Hepatocyte (in vitro differentiated cells): ENCODE measurements at places on chromosomes 4 and X. TPM values are rescaled to one million over a fixed set of nuclear protein-coding genes. Genes with fewer than 3 reads are reported as not detected.

- peak; percentile 46 for DNase-seq
- no peaks in the 10 kb centered on the region for H3K27me3 ChIP-seq
- no peaks in the 10 kb centered on the region for H3K36me3 ChIP-seq
- H3K4me3 ChIP-seq = no peak overlapping the region
- peaks cover 7% of the 10 kb centered on the region for H3K4me1 ChIP-seq
These were observed 17.9 kb upstream of the PDE5A start for GRCh38 chr4:119646347-119647071.

GRCh38 chr4:73828956-73829355 lies 7.5 kb upstream of the CXCL6 start:
- no peaks in the 10 kb centered on the region for H3K27me3 ChIP-seq
- no peak for DNase-seq
- no peak overlapping the region for H3K4me3 ChIP-seq

GRCh38 chr4:157014621-157015591 lies 43.3 kb upstream of the PDGFC start:
- H3K27ac ChIP-seq = no peak overlapping the region
- H3K27me3 ChIP-seq = no peaks in the 10 kb centered on the region
- peak; percentile 7 for DNase-seq
- no peak overlapping the region for H3K4me3 ChIP-seq
- H3K36me3 ChIP-seq = no peaks in the 10 kb centered on the region

- H3K4me3 ChIP-seq = no peak overlapping the region
- H3K36me3 ChIP-seq = no peaks in the 10 kb centered on the region
- no peaks in the 10 kb centered on the region for H3K4me1 ChIP-seq
- no peak overlapping the region for H3K27ac ChIP-seq
These were observed 345.1 kb upstream of the SMIM31 start for GRCh38 chr4:164408831-164409230.

- H3K27me3 ChIP-seq = no peaks in the 10 kb centered on the region
- no peak overlapping the region for H3K27ac ChIP-seq
- H3K4me1 ChIP-seq = no peaks in the 10 kb centered on the region
- no peak for DNase-seq
These were observed 32.0 kb upstream of the MAN2B2 start for GRCh38 chr4:6542951-6543350.

DNA sequence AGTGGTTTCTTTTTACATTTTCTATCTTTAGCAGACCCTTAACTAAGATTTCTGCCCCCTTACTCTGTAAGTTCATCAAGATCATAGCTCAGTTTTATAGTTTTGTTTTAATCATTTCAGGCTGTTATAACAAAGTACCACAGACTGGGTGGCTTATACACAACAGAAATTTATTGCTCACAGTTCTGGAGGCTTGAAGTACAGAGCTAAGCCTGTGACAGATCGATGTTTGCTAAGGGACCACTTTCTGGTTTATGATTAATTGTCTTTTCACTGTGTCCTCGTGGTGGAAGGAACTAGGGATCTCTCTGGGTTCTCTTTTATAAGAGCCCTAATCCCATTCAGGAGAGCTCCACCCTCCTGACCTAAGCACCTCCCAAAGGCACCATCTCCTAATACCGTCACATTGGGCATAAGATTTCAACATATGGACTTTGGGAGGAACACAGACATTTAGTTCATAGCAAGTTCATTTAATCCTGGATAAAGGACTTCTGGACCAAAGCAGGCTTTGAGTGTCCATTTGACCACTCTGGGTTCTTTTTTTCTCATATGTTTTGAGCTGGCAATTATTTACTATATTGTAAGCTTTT lies 137.0 kb upstream of the IL15 start:
- no peaks in the 10 kb centered on the region for H3K4me1 ChIP-seq
- H3K36me3 ChIP-seq = no peaks in the 10 kb centered on the region
- DNase-seq = no peak
- no peak overlapping the region for H3K4me3 ChIP-seq

Gene AP1AR
- 19.4 and 22.6 TPM in 2 replicates for polyA plus RNA-seq

- DNase-seq = no peak
- no peaks in the 10 kb centered on the region for H3K4me1 ChIP-seq
- no peaks in the 10 kb centered on the region for H3K36me3 ChIP-seq
- H3K27ac ChIP-seq = no peak overlapping the region
These were observed 82.0 kb upstream of the WDR17 start for GRCh38 chr4:175983636-175984035.

Gene GUCY1A1
- polyA plus RNA-seq = 25.7 and 27.7 TPM in 2 replicates

DNA sequence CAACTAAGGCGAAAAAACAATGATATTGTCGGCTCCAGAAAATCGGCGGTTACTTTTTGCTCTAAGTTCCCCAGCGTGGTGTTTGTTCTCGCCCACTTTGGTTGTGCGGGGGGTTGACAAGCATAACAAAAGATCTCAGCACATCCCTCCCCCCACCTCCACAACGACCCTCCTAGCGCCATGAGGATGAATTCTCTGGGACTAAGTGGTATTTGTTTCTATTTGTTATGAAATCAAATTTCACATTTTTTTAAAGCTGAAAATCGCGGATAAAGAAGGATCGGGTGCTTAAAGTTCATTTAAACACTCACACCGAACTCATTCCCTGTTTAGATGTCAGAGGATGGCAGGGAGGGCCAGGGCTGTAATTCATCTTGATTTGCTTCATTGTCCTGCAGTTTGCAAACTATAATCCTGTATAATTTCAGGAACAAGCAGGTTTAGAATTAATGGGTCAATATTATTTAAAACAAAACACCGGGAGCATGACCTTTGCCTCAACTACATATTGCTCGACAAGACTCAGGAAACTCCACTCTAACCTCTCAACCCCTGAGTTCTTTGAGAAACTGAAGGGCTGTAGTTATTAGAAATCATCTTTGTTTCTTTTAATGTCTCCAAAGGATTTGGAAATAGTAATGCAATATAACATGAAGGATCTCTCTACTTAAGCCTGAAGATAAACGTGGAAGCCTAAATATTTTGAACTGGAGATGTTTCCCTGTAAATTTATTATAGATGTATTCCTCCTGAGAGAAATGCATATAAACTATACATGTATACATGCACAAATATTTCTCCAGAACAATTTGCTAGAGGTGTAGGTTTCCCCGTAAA lies 6.4 kb downstream of the PITX2 start:
- H3K27me3 ChIP-seq = peaks cover 13% of the 10 kb centered on the region
- H3K4me1 ChIP-seq = peaks cover 13% of the 10 kb centered on the region
- peak overlapping the region; percentile 10 for H3K4me3 ChIP-seq
- H3K27ac ChIP-seq = peak overlapping the region; percentile 89
- DNase-seq = no peak
- H3K36me3 ChIP-seq = no peaks in the 10 kb centered on the region

Gene FAM53A
- 6.8 and 10.8 TPM in 2 replicates for polyA plus RNA-seq

Gene CENPE
- 1.2 and 4.3 TPM in 2 replicates for polyA plus RNA-seq

Gene MAGEA1
- not detected in 2 replicates for polyA plus RNA-seq

Gene PPARGC1A
- polyA plus RNA-seq = 4.2 and 6.7 TPM in 2 replicates

Gene CCNB3
- polyA plus RNA-seq = 0.23 and 0.41 TPM in 2 replicates

DNA sequence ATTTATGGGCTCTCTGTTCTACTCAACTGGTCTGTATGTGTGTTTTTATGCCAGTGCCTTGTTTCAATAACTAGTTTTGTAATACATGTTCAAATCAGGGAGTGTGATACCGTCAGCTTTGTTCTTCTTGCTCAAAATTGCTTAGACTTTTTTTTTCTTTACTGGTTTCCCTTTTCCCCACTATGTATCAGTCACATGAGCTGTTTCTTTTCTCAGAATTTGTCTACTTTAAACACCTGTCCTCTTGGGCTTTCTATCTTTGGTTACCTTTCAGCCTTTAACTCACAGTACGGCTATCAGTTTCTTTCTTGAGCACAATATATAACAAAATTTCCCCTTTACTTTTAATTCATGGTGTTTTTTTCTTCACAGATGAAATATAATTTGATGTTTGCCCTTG lies 5.4 kb upstream of the GLRA3 start:
- no peak overlapping the region for H3K27ac ChIP-seq
- no peak for DNase-seq
- no peaks in the 10 kb centered on the region for H3K27me3 ChIP-seq
- H3K4me3 ChIP-seq = no peak overlapping the region

GRCh38 chrX:118948270-118948669 lies 26.1 kb upstream of the LONRF3 start:
- H3K4me1 ChIP-seq = no peaks in the 10 kb centered on the region
- H3K36me3 ChIP-seq = no peaks in the 10 kb centered on the region
- DNase-seq = no peak
- no peak overlapping the region for H3K4me3 ChIP-seq
- H3K27ac ChIP-seq = no peak overlapping the region

Gene S100P
- 51.6 and 99.1 TPM in 2 replicates for polyA plus RNA-seq

DNA sequence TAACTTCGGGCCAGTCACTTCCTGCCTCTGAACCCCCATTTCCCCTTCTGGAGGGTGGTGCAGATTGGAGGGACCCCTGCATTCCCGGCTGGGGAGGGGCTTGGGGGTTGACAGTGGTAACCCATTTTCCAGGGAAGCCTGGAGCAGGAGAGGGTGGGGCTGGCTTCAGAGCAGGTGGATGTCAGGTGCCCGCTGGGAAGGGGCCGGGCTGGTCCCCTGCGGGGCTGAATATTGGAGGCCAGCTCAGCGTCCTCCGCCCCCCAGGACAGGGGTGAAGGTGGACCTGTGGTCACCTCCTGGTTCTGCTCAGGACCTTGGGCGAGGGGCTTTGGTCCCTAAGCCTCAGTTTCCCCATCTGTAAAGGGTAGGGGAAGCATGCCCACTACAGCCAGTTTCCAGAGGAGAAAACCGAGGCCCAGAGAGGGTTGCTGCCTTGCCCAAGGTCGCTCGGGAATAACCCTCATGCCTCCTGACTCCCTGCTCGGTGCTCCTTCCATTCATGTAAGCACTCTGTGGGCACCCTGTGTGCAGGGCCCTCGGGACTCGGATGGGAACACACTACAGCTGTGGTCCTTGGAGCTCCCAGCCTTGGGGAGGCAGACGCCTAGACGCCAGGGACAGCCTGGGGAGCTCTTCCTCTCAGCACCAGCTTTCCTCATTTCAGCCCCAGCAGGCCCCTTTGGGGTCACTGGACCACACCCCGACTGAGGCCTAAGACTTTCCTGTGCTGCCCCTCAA lies 683 bp downstream of the MAN2B2 start:
- no peak for DNase-seq
- H3K4me1 ChIP-seq = peaks cover 4% of the 10 kb centered on the region
- no peak overlapping the region for H3K27ac ChIP-seq
- peaks cover 10% of the 10 kb centered on the region for H3K27me3 ChIP-seq
- peak overlapping the region; percentile 81 for H3K4me3 ChIP-seq
- no peaks in the 10 kb centered on the region for H3K36me3 ChIP-seq

Gene LETM1
- polyA plus RNA-seq = 24.4 and 29.4 TPM in 2 replicates

GRCh38 chrX:11757719-11758399 lies at the start of gene MSL3:
Gene MSL3, plus strand, starts transcription at chrX:11758237. Its CDS starts 27 bp downstream, at chrX:11758264.
- H3K4me1 ChIP-seq = no peaks in the 10 kb centered on the region
- H3K36me3 ChIP-seq = no peaks in the 10 kb centered on the region
- H3K4me3 ChIP-seq = peak within 1 kb of the TSS; percentile 59
- DNase-seq = peak; percentile 81
